ENCODE measurements at places on chromosomes 1 and 21.

DNA sequence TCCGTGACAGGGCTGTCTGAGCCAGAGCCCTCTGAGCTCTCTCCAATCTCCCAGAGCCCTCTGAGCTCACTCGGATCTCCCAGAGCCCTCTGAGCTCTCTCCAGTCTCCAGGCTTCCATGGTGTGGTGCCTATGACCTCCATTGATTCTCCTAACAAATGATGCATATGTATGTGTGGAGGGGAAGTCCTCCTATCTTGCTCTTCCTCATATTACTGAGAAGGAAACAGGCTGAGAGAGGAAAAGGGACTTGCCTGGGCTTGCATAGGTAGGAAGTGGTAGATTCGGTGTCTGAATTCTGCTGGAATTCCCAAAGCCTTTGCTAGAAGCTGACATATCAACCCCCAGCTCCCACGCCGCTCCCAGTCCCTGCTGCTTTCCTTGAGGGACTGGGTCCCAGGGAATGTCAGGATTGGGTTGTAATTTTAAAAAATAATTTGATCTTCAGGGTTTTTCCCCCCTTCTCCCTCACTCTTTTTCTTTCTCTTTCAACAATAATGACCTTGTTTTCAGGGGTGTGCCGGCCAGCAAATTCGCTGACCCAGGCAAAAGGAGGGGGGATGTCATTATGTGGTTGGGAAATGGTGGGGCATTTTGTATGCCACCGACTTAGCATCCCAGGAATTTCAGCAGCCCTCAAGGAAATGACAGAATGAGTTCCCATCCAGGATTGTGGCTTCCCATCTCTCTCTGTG is 42.3 kb upstream of the RUNX3 start:
- DNase-seq: no peak

- DNase-seq: no peak
Observed at GRCh38 chr1:89629146-89629545, 3.8 kb upstream of the LRRC8C start.

GRCh38 chr1:67194209-67194863 is 28.1 kb downstream of the IL23R start:
- DNase-seq: no peak

DNA sequence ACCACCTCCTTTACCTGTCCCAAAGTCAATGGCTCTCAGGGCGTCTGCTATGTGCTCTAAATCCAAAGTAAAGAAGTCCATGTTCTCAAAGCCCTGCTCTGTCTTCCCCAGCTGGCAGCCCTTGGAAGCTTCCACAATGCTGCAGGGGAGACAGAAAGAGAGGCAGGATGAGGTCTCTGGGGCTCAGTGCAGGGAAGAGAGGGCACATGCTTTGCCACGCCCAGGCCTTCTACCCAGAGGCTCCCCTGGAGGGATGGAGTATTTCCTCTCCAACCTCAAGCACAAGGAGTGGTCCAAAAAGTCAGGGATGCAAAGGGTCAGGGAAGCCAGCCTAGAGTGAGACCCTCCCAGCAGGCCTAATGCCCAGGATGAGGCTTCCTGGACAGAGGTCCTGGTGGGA is 10.2 kb downstream of the TRIM63 start:
- no peak for DNase-seq

DNA sequence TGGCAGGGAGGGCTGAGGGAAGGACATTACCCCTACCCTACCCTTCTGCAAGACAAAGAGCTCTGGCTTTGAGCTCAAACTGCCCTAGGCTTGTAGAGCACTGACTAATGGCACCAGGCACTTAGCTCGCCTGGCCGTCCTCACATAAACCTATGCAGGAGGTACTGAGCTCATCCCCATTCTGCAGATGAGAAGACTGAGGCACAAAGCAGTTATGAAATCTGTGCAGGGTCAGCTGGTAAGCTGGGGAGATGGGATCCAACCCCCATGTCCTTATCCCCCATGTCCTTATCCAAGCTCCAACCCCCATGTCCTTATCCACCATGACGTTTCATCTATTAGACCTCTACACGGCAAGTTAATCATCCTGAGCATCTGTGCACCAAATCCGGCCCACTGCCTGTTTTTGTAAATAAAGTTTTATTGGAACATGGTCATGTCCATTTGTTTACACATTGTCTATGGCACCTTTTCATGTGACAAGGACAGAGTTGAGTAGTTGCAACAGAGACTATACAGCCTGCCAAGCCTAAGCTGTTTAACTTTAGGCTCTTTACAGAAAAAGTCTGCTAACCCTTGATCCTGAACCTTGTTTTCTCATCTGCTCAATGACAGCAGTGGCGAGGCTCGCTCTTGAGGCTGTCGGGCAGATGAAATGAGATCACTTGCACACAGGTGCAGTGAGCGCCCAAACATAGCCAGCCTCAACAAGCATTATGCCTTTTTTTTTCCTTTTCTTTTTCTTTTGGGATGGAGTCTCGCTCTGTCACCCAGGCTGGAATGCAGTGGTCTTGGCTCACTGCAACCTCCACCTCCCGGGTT is 86.8 kb downstream of the FBXO2 start:
- DNase-seq: no peak

DNA sequence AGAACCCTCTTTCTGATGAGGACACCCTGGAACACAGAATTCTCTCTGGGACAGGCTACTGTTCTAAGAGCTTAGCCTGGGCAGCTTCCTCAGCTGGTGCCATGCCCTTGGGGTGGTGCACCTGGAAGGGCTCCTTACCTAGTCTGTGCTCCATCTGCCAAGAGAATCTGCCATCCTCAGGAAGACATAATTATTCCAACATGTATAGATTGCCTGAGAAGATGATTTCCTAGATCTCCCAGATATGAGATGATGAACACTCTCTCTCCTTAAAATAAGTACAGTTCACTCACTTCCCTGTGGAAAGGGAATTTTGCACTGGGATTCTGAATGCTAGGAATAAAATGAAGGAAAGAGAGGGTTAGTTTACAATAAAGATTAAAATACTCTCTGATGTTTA is 87.6 kb downstream of the NENF start:
- no peak for DNase-seq

DNA sequence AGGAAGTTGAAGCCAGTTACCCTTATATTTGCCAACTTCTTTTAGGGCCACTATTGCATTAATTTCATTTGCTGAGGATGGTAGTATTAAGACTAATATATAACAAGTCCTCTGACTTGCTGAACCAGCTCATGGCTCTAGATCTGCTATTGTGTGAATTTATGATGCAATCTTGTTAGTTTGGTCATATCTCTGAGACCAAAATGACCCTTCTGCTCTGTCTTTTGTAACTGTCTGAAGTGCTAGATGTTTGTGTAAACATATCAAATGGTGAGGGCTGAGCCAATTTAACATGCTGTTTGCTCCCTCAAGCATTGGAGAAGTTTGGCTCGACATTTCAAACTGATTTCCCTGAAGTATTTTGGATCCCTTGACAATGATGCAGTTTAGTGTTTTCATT is 106.9 kb upstream of the PTGFR start:
- DNase-seq: no peak

DNA sequence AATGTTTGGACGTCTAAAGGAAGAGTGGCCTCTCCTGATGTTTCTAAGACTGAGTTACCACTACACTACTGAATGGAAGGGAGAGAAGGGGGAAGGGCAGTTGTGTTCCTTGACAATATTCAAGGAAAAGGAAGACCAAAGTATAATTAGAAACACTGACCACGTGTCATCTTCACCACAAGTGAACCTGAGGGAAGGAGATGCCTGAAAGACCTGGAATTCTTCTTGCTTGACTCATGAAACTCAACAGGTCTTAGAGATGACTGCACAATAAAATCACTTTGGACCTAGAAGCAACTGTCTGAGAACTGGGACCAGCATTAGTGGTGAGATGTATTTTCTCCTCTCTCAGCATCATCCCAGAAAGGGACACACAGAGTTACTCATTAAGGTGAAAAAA is 56.7 kb downstream of the PTPN14 start:
- DNase-seq: no peak

DNA sequence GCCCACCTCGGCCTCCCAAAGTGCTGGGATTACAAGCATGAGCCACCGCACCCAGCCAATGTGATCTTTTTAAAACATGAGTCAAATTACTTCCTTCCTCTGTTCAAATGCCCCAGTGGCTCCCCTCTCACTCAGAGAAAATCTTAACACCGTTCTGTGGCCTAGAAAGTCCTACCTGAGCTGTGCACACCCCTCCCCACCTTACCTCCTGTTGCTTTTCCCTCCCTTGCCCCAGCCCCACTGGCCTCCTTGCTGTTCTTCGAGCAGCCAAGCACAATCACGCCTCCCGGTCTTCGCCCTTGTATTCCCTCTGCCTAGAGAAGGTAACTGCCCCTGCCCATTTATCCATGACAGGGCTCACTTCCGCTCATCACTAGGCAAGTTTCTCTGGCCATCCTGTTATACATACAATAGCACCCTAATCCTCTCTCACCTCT is 62.6 kb upstream of the RPL11 start:
- DNase-seq: no peak

GRCh38 chr1:37602750-37603694 is 7.3 kb upstream of the GNL2 start:
- DNase-seq: no peak

- no peak for DNase-seq
Observed at GRCh38 chr1:29646161-29646775, 409.9 kb downstream of the PTPRU start.

- no peak for DNase-seq
Observed at GRCh38 chr1:85822696-85823095, 114.5 kb upstream of the ZNHIT6 start.

DNA sequence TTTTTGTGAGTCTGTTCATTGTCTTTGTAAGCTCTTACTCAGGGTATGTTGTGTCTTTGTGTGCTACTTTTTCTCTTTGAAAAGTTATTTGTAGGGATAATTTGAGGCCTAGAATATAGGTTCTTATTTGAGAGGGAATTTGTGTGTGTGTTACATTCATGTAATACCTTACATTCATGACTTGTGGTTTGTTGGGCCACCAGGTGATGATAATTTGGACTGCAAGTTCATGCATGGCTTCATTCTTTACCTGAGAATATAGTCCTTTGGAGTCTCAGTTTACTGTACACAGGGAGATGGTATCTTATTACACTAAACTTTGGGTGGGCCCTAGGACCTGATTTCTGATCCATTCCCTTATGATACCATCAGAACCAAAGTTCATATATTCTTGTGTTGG is 51.8 kb upstream of the FASLG start:
- DNase-seq: no peak

DNA sequence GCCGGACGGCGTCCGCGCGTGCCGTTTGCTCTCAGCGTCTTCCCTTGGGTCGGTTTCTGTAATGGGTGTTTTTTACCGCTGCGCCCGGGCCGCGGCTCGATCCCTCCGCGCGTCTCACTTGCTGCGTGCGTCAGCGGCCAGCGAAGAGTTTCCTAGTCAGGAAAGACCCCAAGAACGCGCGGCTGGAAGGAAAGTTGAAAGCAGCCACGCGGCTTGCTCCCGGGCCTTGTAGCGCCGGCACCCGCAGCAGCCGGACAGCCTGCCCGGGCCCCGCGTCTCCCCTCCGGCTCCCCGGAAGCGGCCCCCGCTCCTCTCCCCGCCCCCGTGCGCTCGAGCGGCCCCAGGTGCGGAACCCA is 159.8 kb downstream of the RUNX1 start:
- no peak for DNase-seq

GRCh38 chr1:46533179-46533864 is 18.1 kb downstream of the KNCN start:
- DNase-seq: peak; percentile 22

DNA sequence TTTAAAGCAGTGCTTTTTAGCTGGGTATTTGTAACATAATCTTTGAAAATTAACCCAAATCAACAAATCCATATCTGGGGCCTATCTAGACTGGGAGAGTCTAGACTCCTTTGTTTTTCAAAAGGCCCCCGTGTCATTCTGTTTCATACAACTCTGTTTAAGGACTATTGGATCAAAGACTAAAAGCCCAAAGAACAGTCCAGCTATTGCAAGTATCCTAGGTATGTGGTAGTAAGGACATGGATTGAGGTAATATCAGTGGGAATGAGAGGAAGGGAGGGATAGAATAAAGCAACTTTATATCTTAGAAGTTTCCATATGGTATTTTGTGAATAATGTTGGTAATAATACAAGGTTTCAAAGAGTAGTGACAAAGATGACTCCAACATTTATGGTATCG is 18.2 kb downstream of the KIF1B start:
- no peak for DNase-seq

DNA sequence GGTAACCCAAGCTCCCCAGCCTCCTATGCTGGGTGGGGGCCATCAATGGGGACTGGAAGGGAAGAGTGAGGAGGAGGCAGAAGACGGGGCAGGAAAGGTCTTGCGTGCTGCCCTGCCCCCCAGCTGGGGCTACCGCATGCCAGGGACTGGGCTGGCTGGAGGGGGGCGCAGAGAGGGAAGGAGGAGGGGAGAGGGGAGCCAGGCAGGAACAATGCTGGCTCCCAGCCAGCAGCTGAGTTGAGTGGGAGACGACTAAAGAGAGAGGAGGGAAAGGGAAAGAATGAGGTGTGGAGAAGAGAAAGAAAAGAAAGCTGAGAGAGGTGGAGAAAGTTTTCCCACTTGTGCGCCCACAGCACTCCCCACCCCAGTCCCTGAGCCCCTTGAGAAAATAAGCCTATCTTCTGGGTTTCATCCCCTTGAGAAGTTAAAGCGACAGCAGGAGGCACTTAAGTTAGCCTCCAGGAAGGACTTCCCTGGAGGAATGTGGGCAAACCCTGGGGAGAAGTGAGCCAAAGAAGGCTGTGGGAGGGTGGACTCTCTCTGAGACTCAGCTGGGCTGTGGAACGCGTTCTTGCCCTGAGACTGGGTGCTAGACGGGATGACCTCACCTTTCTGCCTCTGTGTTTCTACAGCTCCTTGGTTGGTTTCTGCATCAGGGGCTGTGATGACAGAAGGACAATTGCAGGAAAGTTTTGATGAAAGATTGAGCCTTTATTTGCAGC is 12.9 kb upstream of the NES start:
- no peak for DNase-seq

GRCh38 chr1:34266127-34266951 is 89.6 kb downstream of the C1orf94 start:
- peak; percentile 45 for DNase-seq

DNA sequence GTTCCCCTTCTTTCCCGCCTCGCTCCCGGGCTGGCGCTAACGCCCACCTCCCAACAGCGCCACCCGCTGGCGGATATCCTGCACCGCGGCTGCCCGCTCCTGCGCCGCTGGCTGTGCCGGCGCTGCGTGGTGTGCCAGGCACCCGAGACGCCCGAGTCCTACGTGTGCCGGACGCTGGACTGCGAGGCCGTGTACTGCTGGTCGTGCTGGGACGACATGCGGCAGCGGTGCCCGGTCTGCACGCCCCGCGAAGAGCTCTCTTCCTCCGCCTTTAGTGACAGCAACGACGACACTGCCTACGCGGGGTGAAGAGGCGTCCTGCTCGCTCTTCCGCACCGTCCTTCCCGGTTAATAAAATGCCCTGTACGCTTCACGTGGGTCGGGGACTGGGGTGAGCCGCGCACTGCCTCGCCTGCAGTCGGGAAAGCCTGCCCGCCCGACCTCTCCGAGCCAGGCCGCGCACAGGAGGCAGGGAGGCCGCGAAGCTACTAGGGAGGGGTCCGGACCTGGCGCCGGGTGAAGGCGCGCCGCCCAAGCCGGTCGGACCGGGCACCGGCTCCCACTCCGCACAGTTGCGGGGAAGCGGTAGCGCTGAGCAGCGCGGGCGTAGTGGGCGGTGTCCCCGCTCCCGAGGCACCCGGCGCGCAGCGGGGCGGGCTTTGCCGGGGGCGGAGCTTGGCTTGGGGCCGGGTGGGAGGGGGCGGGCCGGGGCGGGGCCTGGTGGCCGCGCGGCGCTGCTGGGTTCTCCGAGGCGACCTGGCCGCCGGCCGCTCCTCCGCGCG is at the start of gene ADAM15:
Gene ADAM15 (plus strand): TSS at position 757 of the 782 bp plus-strand sequence. CDS start 71 bp downstream, outside the sequence.
- peak; percentile 74 for DNase-seq

- DNase-seq: no peak
Observed at GRCh38 chr1:87897481-87897880, 568.8 kb downstream of the LMO4 start.
